ENCODE measurements at places on chromosomes 12 and 14. TPM values are rescaled to one million over a fixed set of nuclear protein-coding genes. Genes with fewer than 3 reads are reported as not detected.

Gene CD163L1
- total RNA-seq = 10.2 TPM

GRCh38 chr12:110247340-110248095, 33.5 kb upstream of the ATP2A2 start:
- no peak for DNase-seq

- peak; percentile 72 for DNase-seq
Measured at GRCh38 chr14:71529848-71530247, 402.4 kb upstream of the RGS6 start.

- DNase-seq = peak; percentile 62
Measured at GRCh38 chr12:56129206-56129941, 1.3 kb downstream of the ESYT1 start.

GRCh38 chr12:25797386-25797785, 161.1 kb upstream of the RASSF8 start:
- DNase-seq = no peak
